Natural killer cell (primary cell): ENCODE measurements at places on chromosomes 7 and 10. TPM values are rescaled to one million over a fixed set of nuclear protein-coding genes. Genes with fewer than 3 reads are reported as not detected.

The RINT1 gene
- 35.1 TPM for total RNA-seq

The OR2A42 gene
- not detected for total RNA-seq

The MRC1 gene
- 0.05 TPM for total RNA-seq

The RHBDD2 gene
- 45.2 TPM for total RNA-seq

The PPRC1 gene
- 29.1 TPM for total RNA-seq

The PON3 gene
- not detected for total RNA-seq

The LRRN3 gene
- 0.27 TPM for total RNA-seq

- H3K27ac ChIP-seq, result no peak overlapping the region
- H3K36me3 ChIP-seq, result no peaks in the 10 kb centered on the region
- H3K4me1 ChIP-seq, result peaks cover 3% of the 10 kb centered on the region
- H3K4me3 ChIP-seq, result no peak overlapping the region
These were observed 1094.0 kb downstream of the KCNMA1 start for GRCh38 chr10:76543655-76544054.

DNA sequence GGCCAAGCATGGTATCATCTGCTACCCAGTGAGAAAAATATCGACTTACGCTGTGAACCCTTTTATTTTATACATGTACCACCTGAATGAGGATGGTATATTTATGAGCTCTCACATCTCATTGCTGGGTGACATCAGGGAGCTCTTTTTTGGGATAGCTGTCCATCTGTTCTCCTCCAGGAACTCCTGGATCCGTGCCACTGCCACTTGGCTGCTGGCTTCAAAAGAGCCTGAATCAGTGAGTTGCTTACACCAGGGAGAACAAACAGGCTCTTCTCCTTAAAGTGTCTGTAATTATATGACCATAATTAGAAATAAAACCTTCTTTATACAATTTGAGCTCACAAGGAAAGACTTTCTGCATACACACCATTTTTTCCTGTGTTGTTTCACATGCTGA is 106.2 kb downstream of the KAT6B start:
- no peak for DNase-seq
- H3K27me3 ChIP-seq, result no peaks in the 10 kb centered on the region
- H3K4me1 ChIP-seq, result no peaks in the 10 kb centered on the region

GRCh38 chr7:13860734-13861133 is 128.7 kb downstream of the ETV1 start:
- no peaks in the 10 kb centered on the region for H3K4me1 ChIP-seq
- H3K36me3 ChIP-seq, result no peaks in the 10 kb centered on the region

DNA sequence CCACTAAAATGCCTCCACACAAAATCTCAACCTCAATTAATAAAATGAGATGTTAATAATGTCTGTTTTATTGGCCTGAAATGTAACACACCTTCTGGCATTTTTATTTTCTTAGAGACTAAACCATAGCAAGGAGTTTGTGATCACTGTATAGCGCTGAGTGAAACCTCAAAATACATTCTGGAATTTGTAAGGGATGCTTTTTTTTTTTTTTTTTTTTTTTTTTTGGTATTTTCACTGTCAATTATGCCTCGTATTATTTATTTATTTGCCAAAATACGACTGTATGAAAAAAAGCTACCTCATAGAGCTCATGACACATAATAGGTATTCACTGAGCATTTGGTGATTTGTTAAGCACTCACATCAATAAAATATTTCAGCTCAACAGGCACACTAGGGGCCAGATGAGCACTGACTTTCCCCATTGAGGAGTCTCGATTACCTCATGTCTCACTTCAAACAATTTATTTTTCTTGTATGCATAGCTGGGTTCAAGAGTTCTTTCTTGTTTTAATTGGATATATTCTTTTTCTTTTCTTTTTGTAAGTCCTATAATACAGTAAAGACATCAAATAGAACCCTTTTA is 36.5 kb downstream of the SEMA3C start:
- H3K4me1 ChIP-seq, result no peaks in the 10 kb centered on the region
- no peak overlapping the region for H3K27ac ChIP-seq
- no peaks in the 10 kb centered on the region for H3K36me3 ChIP-seq
- no peak for DNase-seq

DNA sequence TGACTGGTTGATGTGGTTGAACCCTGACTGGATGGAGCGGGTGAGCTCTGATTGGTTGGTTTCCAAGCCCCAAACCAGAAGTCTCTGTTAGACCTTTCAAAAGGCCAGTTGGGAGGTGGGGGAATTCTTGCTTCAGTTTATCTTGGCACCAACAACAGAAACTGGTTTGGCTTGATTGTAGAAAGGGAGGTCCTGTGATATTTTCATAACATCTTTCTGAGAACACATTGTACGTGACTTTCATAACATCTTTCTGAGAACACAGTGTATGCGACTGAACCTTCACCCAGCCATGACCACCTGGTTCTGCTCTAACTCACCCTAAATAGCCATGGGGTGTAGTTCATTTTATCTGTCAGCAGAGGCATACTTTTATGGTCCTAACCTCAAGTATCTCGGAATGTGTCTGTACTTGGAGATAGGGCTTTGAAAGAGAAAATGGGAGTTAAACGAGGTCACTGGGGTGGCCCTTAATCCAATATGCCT is 88.3 kb downstream of the GALNT17 start:
- no peaks in the 10 kb centered on the region for H3K4me1 ChIP-seq

DNA sequence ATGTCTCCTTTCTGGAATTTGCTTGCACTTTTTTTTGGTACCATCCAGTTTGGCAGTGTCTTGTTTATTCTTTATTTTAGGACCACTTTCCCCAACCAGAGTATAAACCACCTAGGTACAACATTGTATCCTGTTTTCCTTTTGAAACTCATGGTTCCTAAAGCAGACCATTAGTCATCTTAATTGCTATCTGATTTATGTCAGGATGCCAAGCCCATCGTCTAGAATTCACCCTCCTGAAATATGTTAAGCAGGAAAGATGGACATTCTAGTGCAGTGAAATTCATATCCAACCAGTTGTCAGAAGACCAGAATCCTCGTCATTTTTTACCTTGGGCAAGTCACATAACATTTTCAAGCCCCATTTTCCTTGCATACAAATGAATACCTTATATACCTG is 223.6 kb upstream of the KMT2E start:
- no peak overlapping the region for H3K27ac ChIP-seq
- no peak for DNase-seq
- H3K27me3 ChIP-seq, result no peaks in the 10 kb centered on the region
- H3K36me3 ChIP-seq, result no peaks in the 10 kb centered on the region
- H3K4me1 ChIP-seq, result no peaks in the 10 kb centered on the region
- no peak overlapping the region for H3K4me3 ChIP-seq

- no peaks in the 10 kb centered on the region for H3K36me3 ChIP-seq
- H3K4me1 ChIP-seq, result no peaks in the 10 kb centered on the region
- DNase-seq, result no peak
- H3K27me3 ChIP-seq, result no peaks in the 10 kb centered on the region
- no peak overlapping the region for H3K27ac ChIP-seq
These were observed 91.2 kb upstream of the AHR start for GRCh38 chr7:17207220-17207619.

GRCh38 chr10:28279878-28280277 is 23.0 kb downstream of the MPP7 start:
- no peaks in the 10 kb centered on the region for H3K4me1 ChIP-seq
- no peaks in the 10 kb centered on the region for H3K27me3 ChIP-seq
- H3K36me3 ChIP-seq, result no peaks in the 10 kb centered on the region
- DNase-seq, result no peak
- no peak overlapping the region for H3K4me3 ChIP-seq

DNA sequence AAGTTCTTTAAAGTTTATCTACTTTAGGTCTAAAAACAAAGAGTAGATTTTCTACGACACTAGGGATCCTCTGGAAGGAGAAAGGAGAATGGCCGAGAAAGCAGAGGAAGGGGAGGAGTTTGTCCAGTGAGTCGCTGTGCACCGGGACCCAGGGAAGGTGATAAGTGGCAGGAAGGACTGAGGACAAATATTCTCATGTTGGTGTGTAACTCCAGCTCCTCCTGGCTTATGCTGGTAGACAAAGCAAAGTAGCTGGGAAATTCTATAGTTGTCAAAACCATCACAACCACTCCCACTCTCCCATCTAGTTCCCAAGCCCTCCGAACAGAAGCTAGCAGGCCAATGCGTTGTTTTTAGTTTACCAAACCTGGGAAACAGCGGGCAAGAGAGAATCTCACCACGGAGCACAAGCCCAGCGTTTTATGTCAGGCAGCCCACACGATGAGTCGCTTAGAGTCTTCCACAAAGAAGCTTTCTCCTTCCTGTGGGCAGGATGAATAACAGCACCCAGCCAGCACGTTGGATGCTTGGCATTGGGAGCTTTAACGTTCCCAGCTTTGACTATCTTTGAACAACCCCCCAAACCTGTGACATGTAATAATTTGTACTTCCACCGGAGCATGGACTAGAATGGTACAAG is 32.9 kb upstream of the JCAD start:
- H3K4me3 ChIP-seq, result no peak overlapping the region
- DNase-seq, result no peak
- H3K27ac ChIP-seq, result no peak overlapping the region
- H3K36me3 ChIP-seq, result no peaks in the 10 kb centered on the region

DNA sequence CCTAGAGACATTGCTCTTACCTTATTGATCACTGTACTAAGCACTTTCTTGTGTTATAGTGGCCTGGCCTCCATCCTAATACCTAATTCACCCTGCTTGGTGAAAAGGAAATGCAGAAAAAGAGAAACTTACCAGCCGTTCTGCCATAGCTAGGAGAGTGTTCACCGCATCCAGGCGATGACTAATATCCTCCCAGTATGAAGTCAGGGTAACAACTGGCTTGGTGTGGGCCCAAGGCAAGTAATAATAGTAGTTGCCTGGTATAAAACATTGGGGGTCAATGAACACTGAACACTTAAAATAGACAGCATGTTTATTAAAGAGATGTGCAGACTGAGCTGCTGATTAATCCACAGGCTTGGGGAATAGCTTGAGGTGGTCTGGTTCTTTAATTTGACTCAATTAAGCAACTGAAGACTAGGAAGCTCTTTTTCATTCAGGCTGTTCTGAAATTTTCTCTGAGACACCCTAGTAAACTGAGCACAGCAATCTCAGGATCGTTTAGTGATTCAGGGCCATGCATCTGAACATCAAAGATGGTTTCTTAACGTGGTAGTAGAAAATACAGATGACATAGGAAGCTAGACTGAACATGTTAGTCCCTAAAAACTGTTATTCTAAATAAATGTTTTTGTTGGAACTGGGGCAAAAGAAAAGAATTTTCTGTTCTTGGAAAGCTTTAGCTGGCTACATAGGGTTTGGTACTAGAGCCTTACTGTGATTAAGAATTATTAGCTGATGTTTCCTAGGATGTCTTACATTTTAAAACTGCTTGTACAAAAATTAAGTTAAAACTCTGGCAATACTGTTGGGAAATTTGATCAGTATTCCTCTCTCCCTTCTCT is 102.2 kb downstream of the MYOF start:
- H3K4me3 ChIP-seq, result no peak overlapping the region
- DNase-seq, result no peak
- no peaks in the 10 kb centered on the region for H3K36me3 ChIP-seq
- H3K4me1 ChIP-seq, result no peaks in the 10 kb centered on the region

DNA sequence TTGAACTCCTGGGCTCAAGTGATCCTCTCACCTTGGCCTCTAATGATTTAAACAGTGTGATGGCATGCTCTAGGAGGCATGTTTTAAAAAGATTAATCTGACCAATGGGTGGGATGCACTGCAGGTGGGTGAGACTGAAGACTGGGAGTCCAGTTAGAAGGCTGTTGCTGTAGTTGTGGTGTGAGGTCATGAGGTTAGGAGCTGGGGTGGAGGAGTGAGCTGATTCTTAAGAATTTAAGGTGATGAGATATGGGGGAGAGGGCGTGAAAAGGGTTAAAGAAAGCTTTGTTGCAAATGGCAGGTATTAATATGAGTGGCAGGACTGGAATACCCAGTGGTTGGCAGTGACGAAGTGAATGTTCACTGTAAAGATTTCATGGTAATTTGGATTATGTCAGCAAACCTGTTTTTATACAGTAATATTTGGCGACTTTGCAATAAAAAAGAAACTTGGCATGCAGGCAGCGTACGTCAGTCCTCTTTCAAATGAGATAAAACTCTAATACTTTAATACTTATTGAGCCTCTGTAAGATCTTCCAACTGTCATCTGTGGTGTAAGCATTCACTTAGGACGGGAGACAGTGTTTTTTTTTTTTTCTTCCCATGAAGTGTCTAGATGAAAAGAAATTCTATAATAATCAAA is 72.8 kb upstream of the MTPN start:
- no peak overlapping the region for H3K4me3 ChIP-seq
- no peaks in the 10 kb centered on the region for H3K4me1 ChIP-seq
- H3K27ac ChIP-seq, result no peak overlapping the region
- H3K36me3 ChIP-seq, result no peaks in the 10 kb centered on the region
- no peak for DNase-seq

GRCh38 chr10:36248304-36248981 is 606.3 kb upstream of the FZD8 start:
- DNase-seq, result no peak
- no peaks in the 10 kb centered on the region for H3K27me3 ChIP-seq
- no peaks in the 10 kb centered on the region for H3K36me3 ChIP-seq
- no peak overlapping the region for H3K27ac ChIP-seq
- no peaks in the 10 kb centered on the region for H3K4me1 ChIP-seq
- H3K4me3 ChIP-seq, result no peak overlapping the region

DNA sequence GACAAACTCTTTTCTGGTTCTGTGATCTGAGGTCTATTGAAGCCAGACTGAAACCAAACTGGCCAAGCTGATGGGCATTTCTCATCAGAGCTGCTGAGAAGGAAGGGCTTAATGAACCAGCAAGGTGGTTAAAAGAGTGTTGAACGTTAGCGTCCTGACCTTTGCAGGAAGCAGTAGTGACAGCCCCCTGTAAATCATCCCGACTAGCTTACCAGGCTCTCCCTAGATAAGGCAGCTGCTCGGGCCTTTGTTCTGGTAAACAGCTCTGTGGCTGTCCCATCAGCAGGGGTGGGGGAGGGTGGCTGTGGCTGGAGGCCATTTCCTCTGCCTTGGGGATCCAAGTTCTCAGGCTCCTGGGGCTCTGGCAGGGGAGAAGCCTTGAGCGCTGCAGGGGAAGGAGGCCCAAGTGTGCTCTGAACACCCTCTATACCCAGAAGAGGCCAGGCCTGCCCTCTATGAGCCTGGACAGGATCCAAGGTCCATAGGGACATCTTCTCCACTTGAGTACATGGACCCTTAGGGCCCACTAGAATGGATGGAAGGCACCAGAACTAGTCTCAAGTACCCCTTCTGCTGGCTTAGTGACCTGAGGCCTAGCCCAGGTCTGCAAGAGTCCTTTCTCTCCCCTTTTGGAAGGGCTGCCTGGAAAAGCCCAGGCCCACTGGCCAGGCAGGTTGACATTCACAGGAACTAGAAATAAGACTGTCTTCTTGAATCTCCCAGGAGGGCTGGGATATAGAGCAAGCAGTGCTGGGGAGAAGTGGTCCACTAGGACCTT is 134.6 kb downstream of the ARHGAP22 start:
- H3K4me1 ChIP-seq, result no peaks in the 10 kb centered on the region
- DNase-seq, result no peak
- no peaks in the 10 kb centered on the region for H3K36me3 ChIP-seq
- H3K4me3 ChIP-seq, result no peak overlapping the region
